Naive thymus-derived CD4-positive, alpha-beta T cell (primary cell): ENCODE measurements at places on chromosomes 12 and 14. TPM values are rescaled to one million over a fixed set of nuclear protein-coding genes. Genes with fewer than 3 reads are reported as not detected.

- H3K4me1 ChIP-seq, result no peaks in the 10 kb centered on the region
- H3K27ac ChIP-seq, result no peak overlapping the region
- DNase-seq, result no peak
- H3K36me3 ChIP-seq, result no peaks in the 10 kb centered on the region
- no peaks in the 10 kb centered on the region for H3K27me3 ChIP-seq
- no peak overlapping the region for H3K4me3 ChIP-seq
These were observed 42.9 kb upstream of the USP44 start for GRCh38 chr12:95594136-95594535.

DNA sequence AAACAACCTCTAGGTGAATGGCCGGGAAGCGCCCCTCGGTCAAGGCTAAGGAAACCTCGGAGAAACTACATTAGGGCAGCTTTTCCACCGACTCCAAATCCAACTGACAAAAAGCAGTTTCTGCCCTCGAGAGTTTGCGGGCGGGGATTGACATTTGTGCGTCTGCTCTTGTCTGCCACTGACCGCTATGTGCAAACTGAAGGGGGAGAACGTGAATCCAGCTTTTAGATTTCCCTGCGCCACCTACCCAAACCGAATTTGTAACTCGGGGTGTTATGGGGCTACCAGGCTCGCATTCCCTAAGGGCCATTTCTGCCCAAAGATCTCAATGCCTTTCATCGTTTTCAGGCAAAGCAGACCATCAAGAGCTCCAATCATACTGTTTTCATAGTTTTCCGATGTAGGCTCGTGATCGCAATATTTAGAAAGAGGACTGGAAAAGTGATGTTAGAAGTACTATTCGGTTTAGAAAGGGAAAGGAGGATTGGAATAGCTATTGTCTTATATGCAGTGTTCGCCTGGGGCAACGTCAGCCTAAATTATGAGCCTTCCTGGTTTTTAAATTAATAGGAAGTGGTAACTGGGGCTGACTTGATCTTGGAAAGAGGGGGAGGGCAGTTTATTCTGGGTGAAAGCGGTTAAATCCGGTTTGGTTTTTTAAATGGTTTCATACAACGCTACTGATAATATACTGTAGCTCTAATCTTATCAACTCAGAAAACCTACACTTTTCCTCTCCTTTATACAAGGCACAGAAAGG lies 45.4 kb downstream of the BCAT1 start:
- DNase-seq, result no peak
- no peaks in the 10 kb centered on the region for H3K36me3 ChIP-seq
- no peaks in the 10 kb centered on the region for H3K27me3 ChIP-seq
- no peak overlapping the region for H3K27ac ChIP-seq
- H3K4me1 ChIP-seq, result no peaks in the 10 kb centered on the region

DNA sequence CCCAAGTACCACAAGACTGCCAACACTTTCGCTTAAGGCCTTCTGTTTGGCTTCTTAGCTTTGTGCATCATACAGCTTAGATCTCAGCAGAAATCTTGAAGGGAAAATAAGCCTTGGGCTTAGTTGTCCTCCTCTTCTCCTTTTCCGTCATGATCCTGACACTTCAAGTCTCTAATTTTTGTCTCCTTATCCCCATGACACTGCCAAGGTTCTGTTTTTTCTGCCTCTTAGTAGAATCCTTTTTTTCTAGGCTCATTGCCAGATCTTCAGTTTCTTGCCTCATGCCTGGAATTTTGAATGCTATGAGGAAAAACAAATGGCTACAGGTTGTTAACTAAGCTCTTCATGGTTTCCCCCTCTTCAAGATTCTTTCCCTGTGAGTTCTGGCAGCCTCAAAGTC lies 450.4 kb downstream of the LRFN5 start:
- H3K4me3 ChIP-seq, result no peak overlapping the region
- H3K36me3 ChIP-seq, result no peaks in the 10 kb centered on the region
- no peak for DNase-seq

DNA sequence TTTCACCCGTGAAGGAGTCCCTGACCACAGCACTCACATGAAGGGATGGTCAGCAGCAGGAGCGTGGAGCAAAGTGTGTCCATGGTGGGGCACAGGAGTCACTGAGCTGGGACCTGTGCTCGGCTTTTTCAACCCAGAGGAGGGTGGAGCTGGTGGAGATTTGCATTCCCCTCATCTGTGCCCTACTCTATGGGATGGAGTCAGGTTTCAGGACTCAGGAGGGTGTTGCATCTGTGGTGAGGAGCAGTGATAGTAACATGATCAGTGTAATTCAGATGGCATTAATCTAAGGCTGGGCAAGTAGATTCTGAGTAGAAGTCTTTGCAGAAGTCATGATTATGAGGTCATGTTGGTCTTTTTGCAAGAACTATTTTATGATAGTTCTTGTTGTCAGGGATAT lies 511.9 kb downstream of the TMEM121 start:
- DNase-seq, result no peak
- no peaks in the 10 kb centered on the region for H3K27me3 ChIP-seq
- H3K4me1 ChIP-seq, result no peaks in the 10 kb centered on the region
- H3K36me3 ChIP-seq, result no peaks in the 10 kb centered on the region

DNA sequence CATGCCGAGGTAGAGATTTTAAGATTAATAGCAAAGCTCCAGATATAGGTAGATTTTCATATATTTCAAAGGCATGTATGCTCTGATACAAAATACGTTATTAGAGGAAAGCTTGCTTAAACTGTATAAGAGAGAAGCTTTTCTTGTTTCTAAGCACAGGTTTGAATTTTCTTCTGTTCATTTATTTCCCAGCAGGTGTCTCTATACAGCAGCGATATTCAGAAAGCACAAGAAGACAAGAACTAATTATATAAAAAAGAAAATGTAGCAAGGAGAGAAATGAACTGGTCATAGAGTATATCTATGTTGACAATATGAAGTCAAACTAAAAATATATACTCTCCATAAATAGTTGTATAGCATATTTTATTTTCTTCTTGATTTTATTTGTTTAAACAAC lies 307.4 kb upstream of the NOVA1 start:
- H3K36me3 ChIP-seq, result no peaks in the 10 kb centered on the region
- H3K27ac ChIP-seq, result no peak overlapping the region
- H3K27me3 ChIP-seq, result no peaks in the 10 kb centered on the region
- no peak for DNase-seq
- no peak overlapping the region for H3K4me3 ChIP-seq
- no peaks in the 10 kb centered on the region for H3K4me1 ChIP-seq

DNA sequence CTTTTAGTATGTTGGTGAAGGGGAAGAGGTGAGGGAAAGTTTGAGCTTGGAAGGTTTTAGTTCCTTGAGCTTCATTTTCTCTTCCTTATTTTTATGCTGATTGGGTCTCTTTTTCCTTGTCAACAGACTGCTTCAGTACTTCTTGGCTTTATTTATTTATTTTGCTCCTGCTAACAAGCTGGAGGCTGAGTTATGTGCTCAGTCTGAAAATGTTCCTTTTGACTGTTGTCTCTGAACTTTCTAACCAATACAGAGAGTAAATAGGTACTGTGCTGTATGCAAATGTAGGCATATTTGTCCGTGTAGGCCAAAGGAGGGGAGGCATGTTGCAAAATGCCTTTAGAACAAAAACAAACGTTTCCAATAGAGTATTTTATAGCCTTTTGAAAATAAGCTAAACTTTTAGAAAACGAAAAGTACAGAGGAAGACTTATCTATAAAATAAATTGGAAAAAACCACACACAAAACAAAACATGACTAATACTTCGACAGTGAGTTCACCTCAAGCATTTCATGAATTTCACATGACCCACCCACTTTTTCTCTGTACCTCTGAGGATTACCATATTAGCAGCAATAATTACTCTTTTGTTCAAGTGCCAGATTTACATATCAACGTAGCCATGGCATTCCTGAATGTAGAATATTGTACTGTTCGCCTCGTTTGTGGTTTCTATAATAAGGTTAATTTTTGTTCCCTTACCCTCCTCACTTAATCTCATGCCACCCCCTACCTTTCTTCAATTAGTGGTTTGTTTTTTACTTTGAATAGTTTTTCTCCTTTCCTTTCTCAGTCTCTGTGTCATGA lies 4.7 kb upstream of the CREBL2 start:
- no peaks in the 10 kb centered on the region for H3K36me3 ChIP-seq
- DNase-seq, result no peak
- no peaks in the 10 kb centered on the region for H3K27me3 ChIP-seq
- H3K27ac ChIP-seq, result no peak overlapping the region
- peaks cover 6% of the 10 kb centered on the region for H3K4me1 ChIP-seq

The DDX55 gene
- 54.0 TPM for total RNA-seq

The CEBPE gene
- 1.6 TPM for total RNA-seq

The SLC25A47 gene
- total RNA-seq, result not detected

The AKAP6 gene
- 7.9 TPM for total RNA-seq

The SLC10A1 gene
- not detected for total RNA-seq

The ZNF740 gene
- 135 TPM for total RNA-seq

The SETD1B gene
- 34.8 and 35.1 TPM in 2 replicates for total RNA-seq

The OTUB2 gene
- 2.5 and 2.6 TPM in 2 replicates for total RNA-seq

The KRT7 gene
- total RNA-seq, result not detected
